ENCODE measurements at places on chromosomes 3 and 15. TPM values are rescaled to one million over a fixed set of nuclear protein-coding genes. Genes with fewer than 3 reads are reported as not detected.

The DAZL gene
- not detected for total RNA-seq

The NRROS gene
- 0.63 TPM for total RNA-seq

The GOLGA8G gene
- total RNA-seq: not detected

The TMC3 gene
- total RNA-seq: not detected

The GP5 gene
- under 0.01 TPM for total RNA-seq

The CADM2 gene
- 1.6 TPM for total RNA-seq

The C3orf70 gene
- total RNA-seq: 0.34 TPM

All from bronchial smooth muscle cell (primary cell).